ENCODE measurements at places on chromosomes 16 and 17.

- DNase-seq = no peak
These were observed 15.4 kb upstream of the NDEL1 start for GRCh38 chr17:8420041-8420934.

GRCh38 chr16:70574595-70575271 lies 51.1 kb downstream of the SF3B3 start:
- no peak for DNase-seq

GRCh38 chr16:28280881-28281836 lies 11.2 kb upstream of the SBK1 start:
- DNase-seq = peak; percentile 37

DNA sequence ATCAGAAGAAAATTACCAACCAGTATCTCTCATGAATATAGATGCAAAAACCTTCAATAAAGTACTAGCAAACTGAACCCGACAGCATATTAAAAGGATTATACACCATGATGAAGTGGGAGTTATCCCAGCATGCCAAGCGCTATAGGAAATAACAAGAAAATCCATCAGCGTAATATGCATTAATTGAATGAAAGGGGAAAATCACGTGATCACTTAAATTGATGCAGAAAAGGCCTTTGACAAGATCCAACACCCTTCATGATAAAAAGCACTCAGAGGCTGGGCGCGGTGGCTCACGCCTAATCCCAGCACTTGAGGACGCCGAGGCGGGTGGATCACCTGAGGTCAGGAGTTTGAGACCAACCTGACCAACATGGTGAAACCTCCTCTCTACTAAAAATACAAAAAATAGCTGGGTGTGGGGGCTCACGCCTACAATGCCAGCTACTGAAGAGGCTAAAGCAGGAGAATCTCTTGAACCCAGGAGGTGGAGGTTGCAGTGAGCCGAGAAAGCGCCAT lies 4.8 kb downstream of the CTRB2 start:
- no peak for DNase-seq

GRCh38 chr16:48596326-48596725 lies 13.7 kb downstream of the N4BP1 start:
- peak; percentile 76 for DNase-seq

- peak; percentile 47 for DNase-seq
These were observed 315.4 kb downstream of the MAP2K6 start for GRCh38 chr17:69729944-69730343.

- DNase-seq = no peak
These were observed 1357.0 kb upstream of the GOT2 start for GRCh38 chr16:60091071-60091470.

DNA sequence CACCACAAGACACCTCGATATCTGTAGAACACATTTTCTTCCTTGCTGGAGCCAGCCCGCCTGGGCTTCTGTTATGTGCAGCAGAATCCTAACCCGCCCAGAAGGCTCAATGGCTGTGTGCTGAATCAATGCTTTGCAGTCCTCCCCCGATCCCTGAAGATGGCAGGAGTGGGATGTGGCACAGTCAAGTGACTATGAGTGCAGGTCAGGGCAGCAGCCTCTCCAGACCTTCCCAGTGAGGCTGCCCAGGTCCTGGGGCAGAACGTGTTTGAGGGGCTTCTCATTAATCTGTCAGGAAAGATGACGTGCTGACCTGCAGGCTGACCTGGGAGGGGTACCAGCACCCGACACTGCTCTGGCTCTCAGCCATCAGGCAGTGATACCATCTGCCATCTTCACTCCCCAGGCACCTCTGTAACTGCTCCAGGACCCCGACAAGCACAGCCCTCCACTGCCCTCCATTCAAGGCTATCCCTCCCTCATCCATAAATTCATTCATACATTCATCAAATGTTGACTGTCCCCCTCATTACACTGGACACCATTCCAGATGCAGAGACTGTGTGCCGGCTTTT lies 35.2 kb downstream of the LRRC75A start:
- DNase-seq = no peak

DNA sequence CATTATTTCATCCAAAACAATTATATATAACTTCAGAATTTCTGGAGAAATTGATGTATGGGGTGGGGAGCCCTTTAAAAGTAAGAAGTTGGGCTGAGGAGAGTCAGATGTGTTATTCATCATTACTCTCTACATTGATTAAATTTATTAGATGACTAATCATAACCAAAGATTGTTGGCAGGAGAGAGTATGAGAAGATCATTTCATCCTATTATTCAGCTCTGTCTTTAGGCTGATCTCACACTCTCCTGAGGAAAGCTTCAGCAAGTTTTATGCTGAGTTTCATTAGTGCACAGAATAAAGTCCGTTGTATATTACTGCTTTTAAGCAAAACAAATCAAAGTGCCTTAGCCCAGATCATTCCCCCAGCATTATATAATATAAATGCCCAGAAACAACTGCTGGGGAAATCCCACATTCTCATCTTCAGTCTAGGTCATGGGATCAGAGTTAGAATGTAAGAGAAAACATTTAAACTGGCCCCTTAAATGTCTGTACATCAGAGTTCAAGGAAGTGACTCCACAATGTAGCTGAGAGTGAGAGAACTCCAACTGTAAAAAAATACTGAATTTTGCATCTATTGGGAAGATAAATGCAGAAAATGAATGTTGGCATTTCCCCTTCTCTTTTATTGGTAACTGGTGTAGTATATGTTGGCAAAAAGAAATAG lies 130.1 kb upstream of the HLF start:
- no peak for DNase-seq

- DNase-seq = no peak
These were observed 95.9 kb downstream of the ABCC1 start for GRCh38 chr16:16045296-16045695.

DNA sequence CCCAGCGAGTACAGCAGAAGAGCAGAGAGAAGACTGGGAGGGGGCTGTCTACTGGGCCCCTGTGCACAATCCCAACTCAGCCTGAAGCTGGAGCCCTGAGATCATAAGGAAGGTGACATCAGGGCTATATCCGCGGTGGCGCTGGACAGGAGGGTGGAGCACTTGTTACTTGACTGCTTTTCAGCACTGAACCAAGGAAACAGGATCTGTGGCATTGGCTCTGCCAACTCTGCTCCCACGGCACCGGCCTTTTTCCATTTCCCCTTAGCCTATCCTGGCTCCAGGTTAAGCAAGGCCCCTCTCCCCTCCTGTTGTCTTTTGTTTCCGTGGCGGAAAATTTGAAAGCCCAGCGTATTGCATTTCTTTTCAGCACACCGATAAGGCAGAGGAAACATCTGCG lies 125.0 kb upstream of the IRX3 start:
- no peak for DNase-seq

- DNase-seq = peak; percentile 65
These were observed 51.8 kb downstream of the SMPD3 start for GRCh38 chr16:68396481-68396880.

DNA sequence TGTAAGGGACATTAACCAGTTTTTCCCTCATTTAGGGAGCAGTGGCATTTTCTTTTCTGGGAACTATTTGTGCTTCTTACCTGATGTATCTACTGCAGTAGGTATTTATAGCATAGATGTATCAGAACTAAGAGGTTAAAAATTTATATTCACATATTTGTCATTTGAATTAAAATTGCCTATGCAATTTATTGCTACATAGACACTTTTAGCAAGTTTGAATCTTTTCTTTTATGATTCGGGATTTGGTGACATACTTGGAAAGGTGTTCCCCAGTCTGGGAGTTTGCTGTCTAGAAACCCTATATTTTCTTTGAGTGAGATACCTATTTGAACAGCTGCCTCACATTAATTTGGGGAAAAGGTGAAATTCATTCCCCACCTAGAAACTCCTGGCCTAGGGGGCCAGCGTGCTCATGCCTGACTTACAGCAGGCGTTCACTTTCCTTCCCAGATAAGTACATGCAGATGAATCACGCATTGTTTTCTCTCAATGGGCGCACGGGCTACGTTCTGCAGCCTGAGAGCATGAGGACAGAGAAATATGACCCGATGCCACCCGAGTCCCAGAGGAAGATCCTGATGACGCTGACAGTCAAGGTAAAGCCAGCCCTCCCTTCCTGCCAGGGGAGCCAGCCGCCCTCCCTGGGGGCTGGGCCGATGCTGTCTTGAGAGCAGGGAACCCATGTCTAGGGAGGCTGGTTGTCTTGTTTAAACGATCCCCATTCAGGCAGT lies 73.8 kb downstream of the SDR42E1 start:
- no peak for DNase-seq

DNA sequence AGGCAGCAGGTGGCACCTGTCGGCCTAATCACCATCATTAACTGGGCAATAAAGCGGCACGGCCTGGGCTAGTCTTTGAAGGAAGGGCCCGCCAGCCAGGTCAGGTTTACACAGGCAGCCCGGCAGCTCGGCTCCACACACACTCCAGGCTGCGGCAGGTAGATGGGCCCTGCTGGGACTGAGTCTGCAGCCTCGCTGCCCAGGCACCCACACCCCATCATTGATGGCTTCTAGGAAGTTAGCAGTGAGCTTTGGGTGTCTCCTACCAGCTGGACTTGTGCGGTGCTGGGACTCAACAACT lies 6.8 kb upstream of the FOXN1 start:
- DNase-seq = no peak

DNA sequence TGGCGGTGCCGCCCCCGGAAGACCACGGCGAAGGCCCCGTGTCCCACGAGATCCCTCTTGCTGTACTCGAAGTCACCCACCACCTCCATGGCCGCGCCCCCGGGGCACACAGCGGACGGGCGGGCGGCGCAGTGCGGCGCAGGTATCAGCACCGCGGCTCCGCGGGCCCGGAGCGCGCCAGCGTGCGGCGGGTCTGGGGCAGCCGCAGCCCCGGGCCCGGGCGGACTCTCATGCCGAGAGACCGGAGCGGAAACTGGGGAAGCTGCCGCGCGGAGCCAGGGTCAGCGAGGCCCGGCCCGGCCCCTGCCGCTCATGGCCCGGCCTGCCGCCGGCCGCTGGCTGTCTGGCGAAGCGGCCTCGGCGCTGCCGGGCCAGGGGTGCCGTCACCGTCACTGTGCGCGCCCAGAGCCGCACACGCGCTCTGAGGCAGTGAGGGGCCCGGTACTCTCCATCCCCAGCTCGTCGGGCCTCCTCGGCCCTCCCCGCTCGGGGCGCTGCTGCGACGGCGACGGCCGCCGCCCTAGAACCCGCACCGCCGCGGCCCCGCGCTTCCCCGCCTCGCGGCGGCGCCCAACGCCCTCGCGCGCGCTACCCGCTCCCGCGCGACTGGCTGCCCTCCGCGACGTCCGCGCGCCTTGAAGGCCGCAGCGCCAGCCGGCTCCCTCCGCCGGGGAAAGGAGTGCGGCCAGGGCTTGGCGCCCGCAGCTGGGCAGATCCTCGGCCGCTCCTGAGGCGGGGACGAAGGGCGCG lies at the start of gene ULK2:
Gene ULK2 (minus strand): TSS at position 608 of the 750 bp plus-strand sequence. CDS start 519 bp downstream, at position 89.
- peak; percentile 54 for DNase-seq
